ENCODE measurements at places on chromosomes 6 and 20.

DNA sequence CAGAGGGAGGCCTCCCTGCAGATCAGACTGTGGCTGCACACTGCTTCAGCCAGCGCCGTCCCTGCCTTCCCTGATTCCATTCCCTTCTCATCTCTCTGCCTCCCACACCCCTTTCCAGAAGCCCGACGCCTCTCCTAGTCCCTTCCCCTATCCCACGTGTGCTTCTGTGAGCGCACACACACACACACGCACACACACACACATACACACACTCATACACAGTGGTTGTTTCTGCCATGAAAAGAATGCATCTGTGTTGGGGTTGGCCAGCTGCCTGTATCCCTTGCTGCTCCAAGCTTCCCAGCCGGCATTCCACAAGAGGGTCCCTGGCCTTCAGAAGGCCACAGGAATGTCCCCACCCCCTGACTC is 51.7 kb downstream of the MOCS1 start:
- DNase-seq, result no peak

GRCh38 chr6:47097092-47097945 is 55.2 kb upstream of the ADGRF1 start:
- DNase-seq, result peak; percentile 90

DNA sequence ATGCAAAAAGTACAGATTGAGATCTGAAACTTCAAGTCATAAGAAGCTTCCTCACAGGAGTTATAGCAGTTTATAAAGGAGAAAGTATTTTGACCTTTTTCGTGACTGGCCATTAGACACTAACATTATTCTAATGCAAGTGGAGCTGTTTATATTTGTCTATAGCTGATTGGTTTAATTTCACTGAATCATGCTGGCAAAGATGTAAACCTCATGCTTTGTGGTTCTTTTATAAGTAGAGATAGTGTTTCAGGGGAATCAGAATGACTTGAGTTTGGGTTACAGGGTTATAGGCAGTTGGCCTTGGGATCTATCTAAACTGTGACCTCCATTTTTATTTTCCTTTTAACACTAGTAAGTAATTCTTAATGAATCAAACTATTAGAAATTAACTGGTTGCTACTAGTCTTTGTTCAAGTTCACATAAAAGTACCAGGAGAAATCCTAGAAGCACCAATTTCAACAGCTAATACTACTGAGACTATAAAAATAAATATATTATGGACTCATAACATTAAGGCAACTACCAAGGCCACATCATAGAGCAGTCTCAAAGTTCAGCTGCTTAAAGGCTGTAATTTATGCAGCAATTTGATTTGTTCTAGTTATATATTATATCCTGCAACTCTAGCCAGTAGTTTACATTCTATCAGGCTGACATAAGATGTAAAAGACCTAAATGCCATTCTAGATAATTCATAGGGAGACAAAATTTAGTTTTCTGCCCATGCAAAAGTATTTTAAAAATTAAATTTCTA is 94.0 kb downstream of the RNGTT start:
- DNase-seq, result no peak

- DNase-seq, result no peak
These were observed 204.8 kb upstream of the PRND start for GRCh38 chr20:4516876-4517275.

GRCh38 chr6:15596186-15596896 is 66.5 kb downstream of the DTNBP1 start:
- no peak for DNase-seq

DNA sequence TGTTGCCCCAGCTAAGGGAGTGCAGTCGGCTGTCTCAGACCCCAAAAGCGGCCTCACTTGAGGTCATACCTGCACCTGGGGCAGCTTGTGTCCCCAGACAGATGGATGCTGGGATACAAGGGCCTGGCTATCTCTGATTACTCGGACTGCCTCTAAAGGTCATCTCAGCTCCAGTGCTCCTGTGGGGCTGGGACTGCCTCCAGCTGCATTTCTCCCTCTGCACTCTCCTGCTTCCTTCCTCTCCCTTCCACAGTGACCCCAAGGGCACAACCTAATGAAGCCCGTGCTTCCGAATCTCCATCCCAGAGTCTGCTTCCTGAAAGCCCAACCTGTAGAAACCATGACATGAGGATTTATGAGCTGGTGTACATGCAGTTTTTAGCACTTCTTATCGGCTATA is 22.8 kb upstream of the OCSTAMP start:
- DNase-seq, result peak; percentile 14

DNA sequence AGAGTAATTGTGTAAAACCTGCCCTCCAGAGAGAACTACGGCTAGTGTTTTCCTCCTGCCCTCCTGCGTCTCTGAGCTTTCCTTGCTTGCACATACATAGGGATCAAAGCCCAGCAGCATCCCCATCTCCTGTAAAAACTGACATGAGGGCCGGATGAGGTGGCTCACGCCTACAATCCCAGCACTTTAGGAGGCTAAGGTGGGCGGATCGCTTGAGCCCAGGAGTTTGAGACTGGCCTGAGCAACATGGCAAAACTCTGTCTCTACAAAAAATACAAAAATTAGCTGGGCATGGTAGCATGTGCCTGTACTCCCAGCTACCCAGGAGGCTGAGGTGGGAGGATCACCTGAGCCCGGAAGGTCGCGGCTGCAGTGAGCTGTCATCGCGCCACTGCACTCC is 40.3 kb upstream of the SMIM29 start:
- DNase-seq, result no peak

DNA sequence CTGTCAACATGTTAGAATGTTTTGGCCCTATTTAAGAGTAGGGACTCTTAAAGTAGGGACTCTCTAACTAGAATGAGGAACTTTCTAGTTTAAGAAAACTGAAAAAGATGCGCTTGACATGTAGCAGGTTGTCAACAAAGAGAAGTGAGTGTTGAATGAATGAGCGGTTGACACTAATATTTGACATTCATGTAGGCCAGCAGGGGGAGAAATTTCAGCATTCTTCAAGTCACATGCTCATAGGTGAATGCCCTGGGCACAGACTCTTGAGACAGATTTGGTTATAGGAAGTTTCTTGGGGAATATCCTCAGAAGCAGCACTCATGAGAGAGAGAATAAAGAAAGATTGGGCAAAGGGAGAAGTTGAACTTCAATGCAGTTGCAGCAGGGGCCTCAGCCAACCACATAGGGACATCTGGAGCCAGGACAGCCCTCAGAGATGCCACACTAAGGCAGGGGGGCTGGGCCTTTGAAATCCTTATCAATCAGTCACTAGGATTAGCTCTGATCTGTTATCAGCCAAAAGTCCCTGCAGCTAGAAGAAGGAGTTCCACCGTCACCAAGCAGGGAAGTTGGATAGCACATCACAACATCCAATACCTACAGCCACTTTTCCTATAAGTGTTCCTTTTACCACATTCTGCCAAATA is 145.1 kb upstream of the FKBP1C start:
- DNase-seq, result peak; percentile 70

- no peak for DNase-seq
These were observed 76.6 kb downstream of the CDS2 start for GRCh38 chr20:5203380-5203779.

GRCh38 chr6:39470506-39470905 is 148.0 kb upstream of the KCNK16 start:
- no peak for DNase-seq

DNA sequence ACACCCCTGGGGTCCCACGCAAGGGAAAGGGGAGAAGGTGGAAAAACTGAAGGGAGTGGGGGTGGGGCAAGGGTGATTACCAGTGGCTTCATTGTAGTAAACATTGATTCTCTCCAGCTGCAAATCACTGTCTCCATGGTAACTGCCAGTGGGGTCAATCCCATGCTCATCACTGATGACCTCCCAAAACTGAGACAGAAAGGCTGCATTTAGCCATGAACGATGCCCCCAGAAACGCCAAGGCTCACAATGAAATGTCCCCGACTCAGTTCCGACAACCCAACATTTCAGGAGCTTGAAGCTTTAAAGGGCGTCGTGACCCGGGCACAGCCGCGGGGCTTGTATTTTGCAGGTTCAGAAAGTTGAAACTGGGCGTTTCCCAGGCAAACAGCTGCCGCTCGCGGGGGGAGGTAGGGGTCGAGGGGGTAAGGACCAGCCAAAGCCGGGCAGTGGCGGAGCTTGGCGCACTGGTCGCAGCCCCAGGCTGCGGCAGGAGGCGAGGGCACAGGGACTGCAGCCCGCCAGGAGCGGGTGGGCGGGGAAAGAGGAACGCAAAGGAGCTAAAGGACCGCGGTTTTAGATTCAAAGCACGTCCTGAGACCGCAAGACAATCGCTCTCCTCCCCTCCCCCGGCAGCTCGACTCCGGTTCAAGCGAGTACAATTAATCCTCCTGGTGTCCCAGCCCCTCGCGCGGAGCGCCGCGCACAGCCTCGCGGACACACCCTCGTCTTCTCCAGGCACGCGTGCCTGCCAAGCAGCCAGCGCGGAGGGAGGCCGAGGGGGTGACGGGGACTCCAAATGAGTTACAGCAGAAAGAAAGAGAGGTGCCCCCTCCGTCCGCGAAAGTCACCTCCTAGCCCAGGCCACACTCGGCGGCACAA is 731 bp downstream of the TUBB2B start:
- peak; percentile 77 for DNase-seq

DNA sequence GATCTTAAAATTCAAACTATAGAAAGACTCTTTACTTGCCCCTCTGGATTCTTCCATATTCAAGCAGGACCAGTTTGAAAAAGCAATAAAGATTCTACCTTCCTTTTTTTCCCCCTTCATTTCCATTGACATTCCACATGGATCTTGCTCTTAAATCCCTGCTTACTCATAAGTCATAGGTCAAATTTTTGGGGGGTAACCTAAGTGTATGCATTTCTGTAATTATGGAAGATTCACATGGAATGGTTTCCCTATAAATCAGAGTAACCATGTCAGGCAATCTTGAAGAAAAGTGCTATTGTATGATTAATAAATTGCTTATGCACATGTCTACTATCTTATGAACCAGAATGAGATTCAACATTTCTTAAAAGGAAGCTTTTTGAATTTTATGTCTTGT is 551.0 kb downstream of the HAO1 start:
- no peak for DNase-seq

DNA sequence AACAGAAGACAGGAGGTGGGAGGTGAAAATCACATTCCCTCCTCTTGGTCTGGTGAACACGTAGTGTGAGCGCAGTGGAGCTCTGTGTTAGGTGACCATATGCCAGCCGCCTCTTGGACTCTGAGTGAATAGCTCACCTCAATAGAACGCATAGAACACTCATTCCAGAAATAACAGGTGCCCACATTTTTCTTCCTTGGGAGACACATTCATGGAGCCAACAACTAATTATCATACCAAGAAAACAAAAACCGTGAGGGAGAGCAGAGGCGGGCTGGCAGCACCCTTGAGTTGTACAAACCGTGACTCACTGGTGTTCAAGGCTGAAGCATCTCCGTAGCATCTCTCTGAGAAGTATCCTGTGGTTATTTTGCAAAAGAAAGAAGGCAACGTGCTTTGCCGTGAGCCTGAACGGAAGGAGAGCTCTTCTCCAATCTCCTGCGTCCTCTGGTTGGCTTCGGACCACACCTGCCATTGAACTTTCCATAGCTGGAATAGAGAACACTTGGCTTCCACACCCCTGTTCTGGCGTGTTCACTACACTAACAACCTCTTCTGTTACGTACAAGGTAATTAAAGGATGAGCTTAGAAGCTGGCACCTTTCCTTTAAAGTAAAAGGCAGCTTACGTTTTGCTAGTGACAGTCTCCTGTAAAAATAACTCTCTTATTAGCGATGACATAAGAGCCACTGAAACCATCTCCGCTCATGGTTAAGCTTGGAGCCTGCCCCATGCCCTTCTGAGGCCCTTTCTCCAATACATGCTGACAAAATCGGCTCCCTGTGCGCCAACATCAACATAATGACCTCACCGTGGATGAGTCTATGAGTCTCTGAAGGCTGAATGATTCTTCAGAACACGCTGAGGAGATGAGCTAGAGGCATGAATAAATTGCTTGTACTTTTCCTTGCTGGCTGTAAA is 30.2 kb upstream of the SGK1 start:
- DNase-seq, result no peak

All from endodermal cell (in vitro differentiated cells).